ENCODE measurements at places on chromosomes 3 and 15. TPM values are rescaled to one million over a fixed set of nuclear protein-coding genes. Genes with fewer than 3 reads are reported as not detected.

- peak; percentile 61 for DNase-seq
Observed at GRCh38 chr3:129439226-129439816, 427 bp downstream of the MBD4 start.

GRCh38 chr3:185549122-185549521, 3.3 kb downstream of the LIPH start:
- peak; percentile 85 for DNase-seq

DNA sequence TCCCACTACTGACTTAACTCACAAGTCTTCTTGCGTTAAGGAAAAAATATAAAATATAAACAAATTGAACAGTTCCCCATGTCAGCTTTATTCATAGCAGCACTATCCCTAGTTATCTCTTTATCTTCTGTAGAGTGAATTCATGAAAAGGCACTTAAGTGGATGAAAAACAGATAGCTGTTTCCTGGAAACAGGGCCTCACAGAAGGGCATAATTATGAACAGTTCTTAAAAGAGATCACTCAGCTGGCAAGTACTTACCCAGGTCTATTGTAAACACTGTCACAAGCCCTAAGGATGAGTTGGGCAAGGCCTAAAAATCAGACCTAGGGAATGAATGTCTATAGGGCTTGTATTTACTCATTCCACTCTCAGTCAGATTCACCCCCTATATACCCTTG, 10.7 kb downstream of the MB21D2 start:
- DNase-seq: no peak

Gene GOLIM4
- total RNA-seq: 20.2 TPM

- DNase-seq: no peak
Observed at GRCh38 chr3:86938416-86939105, 52.4 kb downstream of the VGLL3 start.

Gene TM6SF1
- not detected for total RNA-seq

DNA sequence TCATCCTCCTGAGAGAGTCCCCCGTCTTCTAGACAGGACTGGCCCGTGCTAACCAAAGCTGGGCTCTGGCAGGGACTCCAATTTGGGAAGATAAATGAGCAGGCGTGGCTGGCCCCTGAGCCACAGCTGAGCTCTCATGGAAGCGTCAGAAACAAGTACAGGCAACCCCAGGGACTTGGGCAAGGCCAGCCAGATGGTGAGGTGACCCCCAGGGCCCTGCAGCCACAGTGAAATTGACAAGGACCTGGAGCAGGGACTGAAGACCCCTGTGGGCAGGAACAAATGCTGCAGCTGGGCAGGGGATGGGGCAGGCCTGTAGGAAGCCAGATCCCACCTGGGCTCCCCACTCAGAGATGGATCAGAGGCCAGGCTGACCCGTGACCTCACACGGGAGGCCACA, 32.8 kb upstream of the CGNL1 start:
- DNase-seq: no peak

DNA sequence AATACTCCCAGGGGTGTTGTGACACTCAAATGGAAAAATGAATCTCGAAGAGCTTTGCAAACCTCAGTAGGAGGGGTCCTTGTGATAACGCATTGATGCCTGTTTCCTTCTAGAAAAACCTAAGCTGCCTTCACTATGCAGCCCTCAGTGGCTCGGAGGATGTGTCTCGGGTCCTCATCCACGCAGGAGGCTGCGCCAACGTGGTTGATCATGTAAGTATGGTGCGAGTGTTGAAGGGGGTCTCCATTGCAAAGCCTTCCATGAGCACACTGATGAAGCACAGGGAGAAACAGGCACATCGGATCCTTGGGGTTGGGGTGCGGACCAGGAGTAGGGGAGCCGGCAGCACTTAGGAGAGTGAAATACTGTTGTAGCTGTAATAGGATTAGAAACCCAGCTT, 22.3 kb downstream of the ANKDD1A start:
- no peak for DNase-seq

- no peak for DNase-seq
Observed at GRCh38 chr3:10505050-10505790, at the start of gene ATP2B2. Gene ATP2B2, minus strand, starts transcription at chr3:10505586. Its CDS starts 56,043 bp downstream, at chr3:10449543.

DNA sequence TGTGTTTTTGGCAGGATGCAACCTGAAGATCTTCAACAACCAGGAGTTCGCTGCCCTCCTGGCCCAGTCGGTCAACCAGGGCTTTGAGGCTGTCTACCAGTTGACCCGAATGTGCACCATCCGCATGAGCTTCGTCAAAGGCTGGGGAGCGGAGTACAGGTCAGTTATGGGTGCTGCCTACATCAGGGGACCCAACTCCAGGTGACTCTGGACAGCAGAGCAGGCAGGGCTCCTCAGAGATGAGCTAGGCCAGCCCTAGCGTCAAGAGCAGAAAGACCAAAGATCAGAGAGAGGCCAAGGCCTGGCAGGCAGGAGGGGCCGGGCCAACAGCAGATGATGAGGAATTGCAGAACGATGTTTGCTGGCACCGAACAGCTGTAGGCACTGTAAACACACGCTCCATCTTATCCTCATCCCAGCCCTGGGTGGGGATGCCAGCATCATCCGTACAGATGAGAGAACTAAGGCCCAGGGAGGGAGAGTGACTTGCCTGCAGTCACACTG, 67.1 kb downstream of the AAGAB start:
- DNase-seq: no peak

DNA sequence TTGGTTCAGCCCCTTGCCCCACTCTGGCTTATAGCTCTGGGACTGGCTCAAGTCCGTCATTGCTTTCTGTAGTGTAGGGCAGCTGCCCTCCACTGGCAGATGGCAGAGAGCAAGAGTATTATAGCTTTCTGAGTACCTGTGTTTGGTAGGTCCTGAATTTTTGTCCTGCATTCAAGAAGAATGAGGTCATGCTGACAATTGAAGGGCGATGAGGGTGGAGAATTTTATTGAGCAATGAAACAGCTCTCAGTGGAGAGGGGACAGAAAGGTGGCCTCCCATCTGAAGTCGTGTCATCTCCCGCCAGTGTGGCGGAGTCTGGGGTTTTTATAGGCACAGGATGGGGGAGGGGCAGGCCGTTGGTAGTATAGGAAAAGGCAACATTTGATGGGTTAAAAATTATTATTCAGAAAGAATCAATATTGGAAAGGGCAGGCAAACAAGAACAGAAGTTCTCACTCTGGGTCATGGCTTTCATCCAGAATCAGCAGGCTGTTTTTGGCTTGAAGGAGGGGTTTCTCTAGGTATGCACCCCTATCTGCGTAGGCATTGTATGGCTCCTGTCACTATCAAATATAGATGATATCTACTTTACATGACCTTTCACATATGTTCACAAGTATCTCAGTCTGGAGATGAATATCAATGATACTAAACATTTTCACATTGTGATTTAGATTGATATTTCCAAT, 1239.7 kb upstream of the ALCAM start:
- DNase-seq: no peak

DNA sequence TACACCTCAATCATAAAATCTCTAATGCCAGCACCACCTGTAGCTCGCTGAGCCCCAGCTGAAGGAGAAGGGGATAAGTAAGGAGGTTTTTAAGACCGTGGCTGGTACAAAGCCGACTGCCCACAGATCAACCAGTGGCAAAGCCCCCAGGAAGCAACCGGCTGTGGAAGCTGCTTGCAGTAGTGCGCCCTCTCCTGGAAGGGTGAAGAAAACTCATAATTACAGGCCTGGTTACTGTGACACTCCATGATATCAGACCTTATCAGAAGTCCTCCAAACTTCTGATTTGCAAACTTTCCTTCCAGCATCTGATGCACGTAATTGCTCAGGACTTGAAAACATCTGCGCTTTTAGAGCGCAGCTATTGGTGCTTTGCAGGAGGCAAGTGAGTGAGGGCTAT, 63.1 kb upstream of the MCTP2 start:
- DNase-seq: no peak

- peak; percentile 78 for DNase-seq
Observed at GRCh38 chr3:165206454-165207266, 10.5 kb upstream of the SLITRK3 start.

DNA sequence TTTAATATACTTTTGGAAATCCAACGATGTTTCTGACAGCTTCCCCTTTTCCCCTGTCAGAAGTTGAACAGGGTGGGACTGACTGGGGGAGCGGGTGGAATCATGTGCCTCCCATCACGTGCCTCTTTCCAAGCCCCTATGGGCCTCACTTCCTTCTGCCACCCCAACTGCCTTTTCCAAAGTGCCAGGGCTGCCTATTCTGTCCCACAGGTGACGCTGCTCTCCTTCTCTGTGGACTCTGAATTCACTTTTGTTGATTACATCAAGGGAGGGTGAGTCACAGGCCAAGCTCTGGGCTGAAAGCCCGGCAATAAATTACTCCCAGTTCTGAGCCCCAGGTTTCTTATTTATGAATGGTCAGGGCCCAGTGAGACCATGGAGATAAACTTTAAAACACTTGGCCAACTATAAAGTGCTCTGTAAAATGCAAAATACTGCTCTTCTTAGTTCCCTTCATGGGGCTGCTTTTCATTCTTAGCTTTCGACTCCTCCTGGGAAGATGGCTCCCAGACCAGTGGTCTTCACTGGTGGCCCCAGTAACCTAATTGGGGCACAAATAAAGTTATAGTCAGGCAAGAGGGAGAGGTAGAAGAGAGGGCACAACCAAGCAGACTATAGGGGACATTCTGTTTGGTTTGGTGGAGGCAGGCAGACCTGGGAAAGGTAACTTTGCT, 12.3 kb downstream of the CPNE9 start:
- peak; percentile 79 for DNase-seq

DNA sequence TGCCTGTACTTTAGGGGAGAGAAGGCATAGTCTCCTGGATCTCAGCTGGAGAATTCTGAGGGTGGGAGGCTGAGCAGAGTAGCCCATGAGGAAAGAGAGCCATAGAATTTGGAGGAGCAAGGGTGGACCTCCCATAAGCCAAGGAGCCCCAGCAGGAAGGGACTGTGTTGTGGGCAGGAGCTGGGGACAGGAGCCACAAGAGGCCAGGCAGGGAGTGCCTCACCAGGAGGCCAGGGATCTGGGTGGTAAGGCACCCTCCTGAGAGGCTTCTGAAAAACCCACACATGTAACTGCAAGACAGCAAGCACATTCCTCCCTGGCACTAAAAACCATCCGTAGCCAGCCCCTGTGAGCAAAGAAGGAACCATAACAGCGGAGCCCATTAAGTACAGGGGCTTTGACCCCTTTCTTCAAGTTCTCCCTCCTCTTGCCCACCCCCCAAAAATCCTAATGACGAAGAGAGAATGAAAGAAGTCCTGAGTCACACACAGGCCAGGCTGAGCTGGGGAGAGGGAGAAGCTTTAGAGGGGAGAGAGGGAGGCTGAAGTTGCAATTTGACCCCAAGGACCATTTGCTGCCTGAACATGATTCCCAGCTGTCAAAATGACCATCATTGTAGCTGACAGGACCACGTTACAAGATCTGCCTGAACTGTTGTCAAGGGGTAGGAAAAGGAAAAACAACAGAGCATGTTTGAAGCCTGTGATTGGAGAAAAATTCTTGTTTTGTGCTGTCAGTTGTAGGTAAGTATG, 82.6 kb downstream of the TRIM42 start:
- no peak for DNase-seq

Gene KLHL40
- not detected for total RNA-seq

Gene TGM5
- total RNA-seq: not detected

- DNase-seq: no peak
Observed at GRCh38 chr15:90099072-90099867, 3.0 kb downstream of the IDH2 start.

Gene ATP13A5
- not detected for total RNA-seq

- no peak for DNase-seq
Observed at GRCh38 chr3:98839846-98840245, 61.6 kb downstream of the DCBLD2 start.

Gene FOXB1
- 0.05 TPM for total RNA-seq

GRCh38 chr15:71252044-71252739, 136.9 kb downstream of the THSD4 start:
- no peak for DNase-seq

DNA sequence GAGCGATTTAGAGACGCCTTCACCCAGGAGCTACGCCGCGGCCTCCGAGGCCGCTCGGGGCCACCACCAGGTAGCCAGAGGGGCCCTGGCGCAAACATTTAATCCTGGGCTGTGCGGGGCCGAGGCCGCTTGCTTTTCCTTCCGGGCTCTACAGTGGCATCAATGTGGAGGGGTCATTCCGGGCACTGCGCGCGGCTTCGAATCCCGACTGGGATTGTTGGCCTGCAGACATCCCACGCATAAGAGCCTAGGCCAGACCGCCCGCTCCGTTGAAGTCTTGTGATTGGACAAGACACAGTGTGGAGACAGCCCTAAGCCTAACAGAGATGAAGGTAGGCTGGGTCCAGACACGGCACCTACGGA, 568 bp upstream of the NCBP2 start:
- peak; percentile 36 for DNase-seq
